Hippocampal formation (tissue), 2 donors: ENCODE measurements at places on chromosomes 16 and 17.

DNA sequence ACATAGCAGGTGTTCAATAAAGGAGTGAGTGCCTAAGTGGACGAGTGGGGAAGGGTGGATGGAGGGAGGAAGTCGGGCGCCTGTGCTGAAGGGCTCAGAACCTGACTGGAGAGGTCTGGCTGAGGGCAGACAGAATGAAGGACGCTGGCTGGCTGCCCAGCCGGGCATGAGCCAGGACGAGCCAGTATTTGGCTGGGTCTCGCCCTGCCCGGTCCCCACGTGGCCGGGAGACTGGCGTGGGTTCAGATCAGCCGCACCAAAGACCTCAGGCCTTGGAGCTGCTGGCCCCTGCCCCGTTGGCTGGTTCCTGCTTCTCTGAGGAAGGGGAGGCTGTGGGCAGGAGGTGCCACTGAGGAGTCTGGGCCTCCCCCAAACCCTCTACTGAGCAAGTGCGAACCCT is 79.8 kb downstream of the ENGASE start:
- no peak for DNase-seq

- DNase-seq, result no peak
These were observed 56.3 kb downstream of the CREBBP start for GRCh38 chr16:3824121-3824795.

GRCh38 chr17:27477050-27477888 is 21.0 kb downstream of the KSR1 start:
- DNase-seq, result no peak

- no peak for DNase-seq
These were observed 32.1 kb downstream of the NKD1 start for GRCh38 chr16:50580180-50580798.

DNA sequence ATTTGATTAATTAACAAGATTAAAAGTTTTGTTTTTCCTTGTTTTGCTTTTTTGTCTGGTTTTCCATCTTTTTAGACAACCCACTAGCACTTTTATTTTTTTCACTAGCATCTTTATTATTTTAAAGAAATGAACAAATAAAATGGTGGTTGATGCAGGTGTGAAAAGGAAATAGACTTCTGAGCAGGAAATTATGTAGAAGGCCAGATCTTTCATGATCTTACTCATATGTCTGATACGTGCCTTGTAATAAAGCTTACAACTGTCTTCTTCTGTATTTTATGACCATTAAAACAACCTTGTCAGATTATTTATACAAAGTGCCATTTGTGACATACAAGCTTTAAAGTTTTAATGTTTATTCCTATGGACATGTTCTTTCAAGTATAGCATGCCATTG is 6.3 kb downstream of the SLFN12L start:
- no peak for DNase-seq

DNA sequence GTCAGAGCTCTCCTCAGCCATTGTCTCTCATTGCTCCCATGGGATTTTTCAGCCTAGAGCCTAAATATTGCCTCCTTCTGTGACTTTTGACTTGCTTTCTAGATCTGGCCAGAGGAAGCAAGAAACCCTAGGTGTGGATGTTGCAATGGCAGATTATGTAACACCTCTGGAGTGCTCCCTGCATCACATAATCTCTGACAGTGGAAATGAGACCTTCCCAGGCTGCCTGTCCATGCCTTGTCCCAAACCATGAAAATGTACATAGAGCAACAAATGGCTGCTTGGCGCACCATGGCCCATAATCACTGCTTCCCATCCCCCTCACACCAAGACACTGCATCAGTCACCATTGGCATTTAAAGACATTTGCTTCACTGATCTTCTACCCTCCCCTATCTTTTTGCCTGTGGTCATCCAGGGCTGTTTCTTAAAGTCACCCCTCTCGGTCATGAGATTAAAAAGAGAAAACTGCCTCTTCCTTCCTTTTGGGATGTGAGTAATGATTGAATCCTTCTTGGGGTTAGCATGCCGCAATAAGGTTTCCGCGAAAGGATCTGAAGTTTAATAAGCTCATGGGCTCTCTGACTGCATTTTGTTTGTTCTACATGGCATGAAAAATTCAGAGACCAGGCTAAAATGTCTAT is 34.2 kb upstream of the CCL2 start:
- DNase-seq, result no peak

DNA sequence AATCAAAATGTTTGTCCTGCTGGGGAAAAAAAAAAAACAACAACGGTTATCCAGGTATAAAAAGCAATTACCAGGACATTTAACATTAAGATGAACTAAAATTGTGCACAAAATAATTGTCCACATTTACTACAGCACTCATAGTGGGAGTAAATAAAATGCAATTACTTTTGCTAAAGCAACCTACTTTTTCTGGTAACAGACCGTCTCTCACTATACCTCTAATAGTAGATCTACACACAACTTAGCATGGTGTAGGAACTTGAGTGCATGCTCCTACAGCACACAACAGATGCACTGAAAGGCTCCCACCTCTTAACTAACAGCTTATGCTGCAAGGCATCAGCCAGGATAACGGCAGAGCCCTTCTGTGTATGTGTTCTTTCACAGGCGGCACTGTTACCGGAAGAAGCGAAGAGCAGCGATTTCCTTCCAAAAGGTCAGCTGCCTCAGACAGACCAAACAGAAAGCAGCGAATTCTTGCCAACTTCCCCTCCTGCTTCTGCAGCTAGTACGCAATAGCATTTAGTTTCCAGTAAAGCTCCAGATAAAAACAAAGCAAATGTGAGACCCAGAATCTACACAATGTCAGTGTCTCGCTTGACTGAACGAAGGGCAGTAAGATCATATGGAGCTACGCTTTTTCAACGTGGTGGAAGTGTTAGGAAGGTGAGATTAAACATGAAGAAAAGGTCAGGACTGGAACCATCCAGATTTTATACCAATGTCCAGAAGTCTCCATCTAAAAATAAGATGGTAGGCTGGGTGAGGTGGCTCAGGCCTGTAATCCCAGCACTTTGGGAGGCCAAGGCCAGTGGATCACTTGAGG is 27.6 kb downstream of the STAT5B start:
- DNase-seq, result peak; percentile 92

- DNase-seq, result no peak
These were observed 39.2 kb upstream of the MAF start for GRCh38 chr16:79639576-79640311.

- no peak for DNase-seq
These were observed 227.4 kb downstream of the C16orf78 start for GRCh38 chr16:49600976-49601375.

GRCh38 chr16:89084814-89085612 is 8.6 kb upstream of the ACSF3 start:
- no peak for DNase-seq

GRCh38 chr16:2515180-2515851 is 1.6 kb downstream of the ATP6V0C start:
- DNase-seq, result no peak

- DNase-seq, result peak; percentile 31
These were observed 19.1 kb downstream of the WIPI1 start for GRCh38 chr17:68437979-68438822.

- DNase-seq, result no peak
These were observed 5.3 kb downstream of the CBX4 start for GRCh38 chr17:79833744-79834564.

- peak; percentile 58 for DNase-seq
These were observed at the start of gene IFI35 for GRCh38 chr17:43006639-43007551. IFI35 (plus strand) TSS chr17:43006784; CDS start chr17:43006948, 164 bp downstream.

DNA sequence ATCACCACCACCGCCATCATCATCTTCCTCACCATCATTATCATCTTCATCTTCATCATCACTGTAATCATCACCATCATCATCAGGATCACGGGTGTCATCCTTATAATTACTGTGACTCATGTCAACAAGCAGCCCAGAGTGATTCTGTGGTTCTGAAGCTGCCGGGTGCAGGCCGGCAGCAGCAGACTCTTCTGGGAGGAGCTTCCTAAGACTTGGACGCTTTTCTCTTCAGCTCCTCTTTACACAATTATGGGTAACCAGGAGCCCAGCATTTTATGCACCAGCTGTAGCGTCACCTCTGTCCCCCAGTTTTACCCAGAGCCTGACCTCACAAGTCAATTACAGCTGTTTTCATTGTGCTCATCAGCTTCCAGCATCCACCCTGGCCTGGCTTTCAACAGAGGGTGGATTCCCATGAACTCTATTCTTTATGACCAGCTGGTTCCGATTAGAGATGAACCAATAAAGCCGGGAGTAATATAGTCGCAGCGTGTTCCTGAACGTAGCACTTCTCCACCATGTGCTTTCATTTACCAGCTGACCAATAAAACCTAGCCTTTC is 275.8 kb downstream of the FOXL1 start:
- no peak for DNase-seq

GRCh38 chr16:28607116-28607623 is 2.7 kb downstream of the SULT1A1 start:
- no peak for DNase-seq

DNA sequence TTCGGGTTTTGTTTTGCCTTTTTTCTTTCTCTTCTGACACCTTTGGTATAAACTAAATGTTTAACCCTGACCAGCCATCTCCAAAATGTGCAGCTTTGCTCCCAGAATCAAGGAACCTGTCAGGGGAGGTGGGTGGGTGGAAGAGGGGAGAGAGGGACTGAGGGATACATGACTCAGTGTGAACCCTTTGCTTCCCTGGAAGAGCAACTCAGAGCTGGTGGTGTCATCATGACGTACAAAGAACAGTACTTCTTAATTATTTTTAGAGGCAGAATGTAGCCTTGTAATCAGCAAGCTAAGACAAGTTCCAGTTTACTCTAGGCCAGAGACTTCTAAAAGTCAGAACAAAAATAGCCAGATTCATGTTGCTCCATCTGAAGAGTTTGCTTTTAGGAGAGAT is 119.6 kb upstream of the HAS3 start:
- DNase-seq, result no peak

GRCh38 chr16:72924537-72924926 is 123.4 kb downstream of the ZFHX3 start:
- no peak for DNase-seq

GRCh38 chr16:85906349-85906748 is 7.4 kb downstream of the IRF8 start:
- DNase-seq, result no peak

GRCh38 chr16:84618581-84619460 is 943 bp upstream of the COTL1 start:
- no peak for DNase-seq

DNA sequence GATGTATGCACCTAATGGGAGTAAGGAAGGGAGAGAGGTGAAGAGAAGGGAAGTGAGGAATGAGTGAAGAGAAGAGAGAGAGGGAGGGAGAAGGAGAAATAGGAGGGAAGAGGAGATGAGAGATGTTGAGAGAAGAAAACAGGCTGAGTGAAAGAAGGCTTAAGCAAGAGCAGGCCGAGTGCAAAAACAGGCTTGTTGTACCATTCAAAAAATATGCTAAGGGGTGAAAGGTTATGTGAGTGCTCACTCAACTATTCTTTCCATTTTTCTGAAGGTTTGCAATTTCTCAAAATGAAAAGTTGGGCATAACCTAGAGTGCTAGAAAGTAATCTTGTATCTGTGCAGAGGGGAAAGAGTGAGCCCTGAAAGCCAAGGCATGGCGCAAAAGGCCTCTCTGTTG is 22.9 kb downstream of the RPGRIP1L start:
- no peak for DNase-seq

GRCh38 chr16:67407788-67408452 is 8.4 kb downstream of the ZDHHC1 start:
- no peak for DNase-seq

- no peak for DNase-seq
These were observed 128.2 kb upstream of the MED13 start for GRCh38 chr17:62193249-62193648.

- no peak for DNase-seq
These were observed 94.0 kb upstream of the TNRC6C start for GRCh38 chr17:77864234-77865111.

GRCh38 chr16:72961115-72961832 is 86.7 kb downstream of the ZFHX3 start:
- DNase-seq, result no peak

GRCh38 chr16:67206838-67207248 is 7.9 kb downstream of the ELMO3 start:
- no peak for DNase-seq

GRCh38 chr17:9195961-9196670 is 174.8 kb downstream of the NTN1 start:
- DNase-seq, result no peak

- DNase-seq, result no peak
These were observed 4.0 kb downstream of the BPTF start for GRCh38 chr17:67829331-67829730.

DNA sequence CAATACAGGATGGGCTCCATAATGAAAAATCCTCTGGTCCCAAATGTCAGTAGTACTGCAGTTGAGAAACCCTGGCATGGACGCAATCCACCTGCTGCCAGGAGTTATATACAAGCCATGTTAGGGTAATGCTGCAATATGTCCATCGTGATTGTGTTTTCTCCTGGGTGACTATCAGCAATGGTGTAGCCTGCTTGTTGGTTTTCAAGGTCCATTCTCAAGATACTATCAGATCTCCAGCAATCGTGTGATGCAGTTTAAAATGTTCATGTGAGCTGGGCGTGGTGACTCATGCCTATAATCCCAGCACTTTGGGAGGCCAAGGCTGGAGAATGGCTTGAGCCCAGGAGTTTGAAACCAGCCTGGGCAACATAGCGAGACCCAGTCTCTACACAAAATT is 24.0 kb downstream of the ABCC1 start:
- DNase-seq, result no peak

- DNase-seq, result no peak
These were observed 4.3 kb upstream of the APRT start for GRCh38 chr16:88815901-88816589.

GRCh38 chr16:1297018-1297696 is 12.3 kb upstream of the UBE2I start:
- no peak for DNase-seq

GRCh38 chr17:68512960-68513474 is 787 bp downstream of the PRKAR1A start:
- peak; percentile 36 for DNase-seq

DNA sequence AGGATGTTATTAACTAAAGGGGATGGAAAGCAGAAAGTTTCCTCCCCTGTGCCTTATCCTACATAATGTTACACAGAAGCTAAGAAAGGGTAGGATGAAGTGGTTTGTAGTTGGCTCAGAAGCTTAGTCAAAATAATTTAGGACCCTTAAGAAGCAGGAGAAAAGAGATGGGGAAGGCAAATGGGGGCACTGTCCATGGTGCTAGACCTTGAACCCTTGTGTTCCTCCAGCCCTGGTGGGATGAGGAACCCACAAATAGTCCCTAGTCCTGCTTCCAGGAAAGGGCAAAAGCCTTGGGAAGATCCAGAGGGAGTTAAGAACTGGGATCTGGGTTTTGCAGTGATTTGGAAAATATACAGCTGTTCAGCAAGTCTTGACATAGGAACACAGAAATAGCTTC is 54.5 kb downstream of the SLC5A11 start:
- no peak for DNase-seq
